ENCODE measurements at places on chromosomes 13 and 19.

DNA sequence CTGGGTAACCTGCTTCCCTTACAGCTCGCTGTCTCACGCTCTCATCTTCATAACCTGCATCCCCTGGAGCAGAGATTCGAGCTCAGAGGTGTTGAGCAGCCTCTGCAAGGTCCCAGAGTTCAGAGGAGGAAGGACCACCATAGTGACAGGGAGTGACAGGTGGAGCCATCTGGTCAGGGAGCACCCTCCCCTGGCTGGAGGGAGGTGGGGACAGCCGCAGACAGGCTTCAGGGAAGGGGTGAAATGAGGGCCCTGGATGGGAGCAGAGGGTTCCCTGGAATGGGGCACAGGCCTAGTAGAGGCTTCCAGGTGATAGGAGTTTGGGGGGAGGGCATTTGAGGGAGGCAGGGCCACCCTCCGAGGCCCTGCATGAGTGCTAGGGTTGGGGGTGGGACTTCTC lies 82.1 kb downstream of the ZNF429 start:
- no peaks in the 10 kb centered on the region for H3K36me3 ChIP-seq
- H3K4me3 ChIP-seq, result peak overlapping the region; percentile 82
- no peak for DNase-seq
- H3K27ac ChIP-seq, result no peak overlapping the region
- peaks cover 10% of the 10 kb centered on the region for H3K4me1 ChIP-seq

- H3K36me3 ChIP-seq, result peaks cover 9% of the 10 kb centered on the region
- DNase-seq, result no peak
- no peaks in the 10 kb centered on the region for H3K27me3 ChIP-seq
- peaks cover 29% of the 10 kb centered on the region for H3K4me1 ChIP-seq
- peak overlapping the region; percentile 85 for H3K27ac ChIP-seq
- peak overlapping the region; percentile 76 for H3K4me3 ChIP-seq
Measured at GRCh38 chr13:97460004-97460775, 26.2 kb downstream of the RAP2A start.

- no peak for DNase-seq
- peaks cover 39% of the 10 kb centered on the region for H3K36me3 ChIP-seq
- no peak overlapping the region for H3K4me3 ChIP-seq
- no peaks in the 10 kb centered on the region for H3K27me3 ChIP-seq
Measured at GRCh38 chr13:43850873-43851272, 28.7 kb downstream of the CCDC122 start.

DNA sequence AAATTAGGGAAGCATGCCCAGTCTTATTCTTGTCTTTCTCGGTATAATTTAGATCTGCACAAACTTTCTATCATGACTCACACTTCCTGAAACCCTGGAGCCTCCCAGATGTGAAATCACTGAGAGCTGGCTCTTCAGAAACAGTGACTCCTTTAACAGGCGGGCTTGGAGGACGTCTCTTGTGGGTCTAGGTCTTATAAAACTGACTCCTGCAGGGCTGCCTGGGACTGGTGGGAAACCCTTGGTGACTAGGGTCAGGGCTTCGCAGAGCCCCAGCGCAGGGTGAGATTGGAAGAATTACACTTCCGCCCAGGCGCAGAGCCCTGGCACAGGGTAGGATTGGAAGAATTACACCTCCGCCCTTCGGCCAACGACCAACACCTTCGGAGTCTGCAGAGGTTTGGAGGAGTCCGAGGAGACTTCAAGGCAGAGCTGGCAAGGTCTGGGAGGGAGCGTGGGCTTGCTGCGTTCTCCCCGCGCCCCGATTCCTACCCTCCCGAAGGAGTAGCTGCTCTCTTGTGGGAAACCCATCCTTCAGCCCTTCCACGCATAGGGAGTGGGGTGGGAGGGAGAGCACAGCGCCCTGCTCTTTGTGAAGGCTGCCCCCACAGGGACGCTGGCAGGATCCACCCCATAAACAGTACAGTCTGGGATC lies 43.4 kb upstream of the MAP3K10 start:
- no peaks in the 10 kb centered on the region for H3K36me3 ChIP-seq
- no peaks in the 10 kb centered on the region for H3K27me3 ChIP-seq
- H3K4me3 ChIP-seq, result peak overlapping the region; percentile 19
- peaks cover 58% of the 10 kb centered on the region for H3K4me1 ChIP-seq
- H3K27ac ChIP-seq, result no peak overlapping the region
- DNase-seq, result no peak

- no peaks in the 10 kb centered on the region for H3K27me3 ChIP-seq
- H3K36me3 ChIP-seq, result peaks cover 9% of the 10 kb centered on the region
- DNase-seq, result no peak
- no peak overlapping the region for H3K4me3 ChIP-seq
Measured at GRCh38 chr19:12930002-12930645, 3.4 kb downstream of the FARSA start.

- DNase-seq, result peak; percentile 28
- no peak overlapping the region for H3K4me3 ChIP-seq
- H3K27me3 ChIP-seq, result no peaks in the 10 kb centered on the region
- no peak overlapping the region for H3K27ac ChIP-seq
- peaks cover 32% of the 10 kb centered on the region for H3K4me1 ChIP-seq
Measured at GRCh38 chr19:49988433-49988832, 27.5 kb upstream of the SIGLEC11 start.

DNA sequence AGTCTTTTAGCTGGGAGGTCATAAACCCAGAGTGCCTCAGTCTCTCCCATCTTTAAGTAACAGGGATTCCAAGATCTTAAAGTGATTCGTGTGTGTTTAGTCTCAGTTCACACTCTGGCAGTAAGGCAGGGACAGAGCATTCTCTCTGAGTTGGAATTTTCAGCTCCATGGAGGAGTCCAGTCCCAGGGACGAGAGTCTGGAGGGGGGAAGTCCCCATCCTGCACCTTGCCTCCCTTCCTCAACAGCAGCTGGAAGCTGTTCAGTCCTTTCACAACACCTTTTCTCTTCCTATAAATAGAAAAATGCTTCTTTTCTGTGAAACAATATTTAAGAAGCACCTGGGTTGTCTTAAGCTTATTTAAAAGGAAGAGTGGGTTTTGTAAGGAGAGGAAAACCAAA lies 82.0 kb downstream of the KLF5 start:
- peaks cover 11% of the 10 kb centered on the region for H3K27me3 ChIP-seq
- H3K4me3 ChIP-seq, result no peak overlapping the region
- no peak for DNase-seq
- H3K36me3 ChIP-seq, result no peaks in the 10 kb centered on the region
- H3K4me1 ChIP-seq, result no peaks in the 10 kb centered on the region
- no peak overlapping the region for H3K27ac ChIP-seq

GRCh38 chr13:36090592-36090991 lies 40.6 kb downstream of the DCLK1 start:
- H3K4me1 ChIP-seq, result no peaks in the 10 kb centered on the region
- no peak for DNase-seq
- no peak overlapping the region for H3K4me3 ChIP-seq
- H3K36me3 ChIP-seq, result no peaks in the 10 kb centered on the region
- H3K27me3 ChIP-seq, result peaks cover 5% of the 10 kb centered on the region

DNA sequence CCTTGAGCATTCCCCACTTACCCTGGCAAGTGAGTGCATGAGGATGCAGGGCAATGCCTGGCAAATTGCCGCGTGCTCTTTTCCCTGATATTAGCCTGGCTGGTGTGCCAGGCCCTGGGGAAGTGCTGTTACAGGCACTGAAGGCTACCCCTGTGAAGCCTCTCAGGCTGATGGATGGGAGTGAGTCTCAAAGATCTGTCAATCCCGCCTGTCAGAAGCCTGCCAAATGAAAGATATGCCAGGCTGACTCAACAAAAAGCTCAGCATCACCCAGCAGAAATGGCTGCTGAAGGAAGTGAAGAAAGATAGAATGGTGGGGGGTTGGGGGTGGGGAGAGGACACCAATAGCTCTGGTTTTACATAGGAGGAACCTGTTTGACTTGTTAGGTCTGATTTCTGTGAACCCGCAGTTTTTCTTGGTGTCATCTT lies 112.1 kb downstream of the LACC1 start:
- H3K27me3 ChIP-seq, result peaks cover 12% of the 10 kb centered on the region
- no peak overlapping the region for H3K4me3 ChIP-seq
- no peak overlapping the region for H3K27ac ChIP-seq
- H3K36me3 ChIP-seq, result peaks cover 7% of the 10 kb centered on the region

DNA sequence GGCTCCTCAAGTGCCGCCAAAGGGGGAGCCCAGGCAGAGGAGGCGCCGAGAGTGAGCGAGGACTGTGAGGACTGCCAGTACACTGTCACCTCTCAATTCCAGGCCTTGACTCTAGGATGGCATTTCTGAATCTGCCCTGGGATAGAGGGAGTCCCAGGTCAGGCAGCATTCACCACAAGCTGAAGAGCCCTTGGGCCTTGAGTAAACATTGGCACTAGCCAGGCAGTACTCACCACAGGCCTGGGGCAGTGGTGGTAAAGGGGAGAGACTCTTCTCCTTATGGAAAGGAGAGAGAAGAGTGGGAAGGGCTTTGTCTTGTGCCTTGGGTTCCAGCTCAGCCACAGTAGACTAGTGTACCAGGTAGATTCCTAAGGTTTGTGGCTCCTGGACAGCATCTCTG lies 39.7 kb upstream of the HTR2A start:
- no peak for DNase-seq
- H3K27ac ChIP-seq, result no peak overlapping the region
- no peaks in the 10 kb centered on the region for H3K36me3 ChIP-seq
- no peak overlapping the region for H3K4me3 ChIP-seq

- H3K27me3 ChIP-seq, result no peaks in the 10 kb centered on the region
- no peaks in the 10 kb centered on the region for H3K36me3 ChIP-seq
- DNase-seq, result peak; percentile 52
Measured at GRCh38 chr19:2015608-2015950, at the start of gene BTBD2. TSS of gene BTBD2 (minus strand) at chr19:2015714. CDS start at chr19:2015703, 11 bp downstream.

DNA sequence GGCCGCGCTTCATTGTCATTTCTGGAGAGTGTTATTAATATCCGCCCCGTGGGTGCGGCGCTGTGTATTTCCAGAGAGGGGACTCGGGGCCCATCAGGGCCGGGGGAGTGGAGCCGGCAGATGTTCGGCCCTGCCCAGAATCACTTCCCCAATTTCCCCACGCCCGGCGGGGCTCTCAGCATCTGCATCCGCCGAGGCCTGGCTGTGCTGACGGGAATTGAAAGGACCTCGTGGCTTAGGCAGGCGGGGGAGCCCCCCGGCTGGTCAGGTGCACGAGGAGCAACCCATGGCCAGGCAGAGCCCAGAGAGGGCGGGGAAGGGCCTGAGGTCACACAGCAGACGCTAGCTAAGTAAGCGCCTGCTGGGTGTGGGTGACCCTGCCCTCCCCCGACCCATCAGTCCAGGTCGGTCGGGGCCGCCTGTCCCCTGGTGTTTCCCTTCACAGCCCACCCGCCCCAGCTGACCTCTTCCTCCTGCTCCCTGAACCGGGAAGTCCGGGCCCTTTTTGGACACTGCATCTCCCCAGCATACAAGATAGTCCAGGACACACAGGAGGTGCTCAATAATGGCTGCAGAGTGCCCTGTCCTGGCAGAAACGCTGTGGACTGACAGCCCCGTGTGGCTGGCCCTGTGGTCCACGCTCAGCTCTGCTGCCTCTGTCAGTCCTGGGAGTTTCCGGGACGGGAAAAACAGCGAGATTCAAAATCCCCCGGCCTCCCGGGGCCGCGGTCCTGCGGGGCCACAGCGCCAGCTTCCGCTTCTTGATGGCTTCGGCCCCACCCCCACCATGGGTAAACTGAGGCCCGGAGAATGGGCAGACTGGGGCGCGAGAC lies 22.1 kb downstream of the ARID3A start:
- H3K27me3 ChIP-seq, result no peaks in the 10 kb centered on the region
- no peaks in the 10 kb centered on the region for H3K36me3 ChIP-seq
- H3K27ac ChIP-seq, result no peak overlapping the region
- H3K4me1 ChIP-seq, result no peaks in the 10 kb centered on the region

GRCh38 chr13:112843392-112844111 lies 125.5 kb upstream of the MCF2L start:
- peaks cover 3% of the 10 kb centered on the region for H3K4me1 ChIP-seq
- no peak overlapping the region for H3K4me3 ChIP-seq
- no peaks in the 10 kb centered on the region for H3K27me3 ChIP-seq
- H3K36me3 ChIP-seq, result peaks cover 5% of the 10 kb centered on the region
- no peak for DNase-seq
- H3K27ac ChIP-seq, result no peak overlapping the region

DNA sequence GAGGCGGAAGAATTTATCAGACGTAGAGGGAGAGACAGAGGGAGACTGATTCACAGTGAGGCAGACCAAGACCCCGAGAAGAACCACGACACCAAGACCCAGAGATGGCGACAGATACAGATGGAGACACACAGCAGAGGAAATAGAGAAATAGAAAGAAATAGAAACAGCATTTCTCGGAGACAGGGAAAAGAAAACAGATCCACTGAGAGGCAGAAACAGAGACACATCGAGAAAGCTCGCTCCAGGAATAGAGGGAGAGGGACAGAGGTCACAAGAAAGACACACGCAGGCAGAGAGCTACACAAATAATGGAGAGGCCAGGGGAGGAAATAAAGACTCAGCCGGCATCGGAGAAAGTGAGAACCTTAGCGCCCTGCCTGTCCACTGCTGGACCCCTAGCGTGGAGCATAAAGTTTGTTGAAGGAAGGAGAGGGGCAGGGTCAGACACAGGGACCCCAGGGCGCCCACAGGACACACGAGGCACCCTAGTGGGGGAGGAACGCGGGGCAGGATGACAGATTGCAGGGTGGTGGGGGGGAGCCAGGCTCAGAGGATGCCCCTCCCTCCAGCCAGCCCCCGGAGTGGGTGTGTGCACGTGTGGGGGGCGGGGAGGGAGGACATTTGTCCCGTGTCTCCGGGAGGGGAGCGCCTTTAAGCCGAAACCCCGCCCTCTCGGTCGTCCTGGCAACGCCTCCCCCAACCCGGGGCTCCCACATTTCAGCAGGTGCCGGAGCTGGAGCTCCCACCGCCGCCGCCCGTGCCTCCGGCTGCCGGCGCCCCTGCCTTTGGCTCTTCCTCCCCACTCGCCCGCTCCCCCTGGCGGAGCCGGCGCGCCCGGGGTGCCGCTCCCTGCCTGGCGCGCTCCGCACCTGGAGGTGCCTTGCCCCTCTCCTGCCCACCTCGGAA lies at the start of gene PRKCG:
Gene PRKCG (plus strand): TSS at position 716 of the 909 bp plus-strand sequence. CDS start 298 bp downstream, outside the sequence.
- H3K4me1 ChIP-seq, result peaks cover 23% of the 10 kb centered on the region
- no peak within 1 kb of the TSS for H3K4me3 ChIP-seq
- no peak within 1 kb of the TSS for H3K27ac ChIP-seq
- H3K36me3 ChIP-seq, result no peaks in the 10 kb centered on the region

DNA sequence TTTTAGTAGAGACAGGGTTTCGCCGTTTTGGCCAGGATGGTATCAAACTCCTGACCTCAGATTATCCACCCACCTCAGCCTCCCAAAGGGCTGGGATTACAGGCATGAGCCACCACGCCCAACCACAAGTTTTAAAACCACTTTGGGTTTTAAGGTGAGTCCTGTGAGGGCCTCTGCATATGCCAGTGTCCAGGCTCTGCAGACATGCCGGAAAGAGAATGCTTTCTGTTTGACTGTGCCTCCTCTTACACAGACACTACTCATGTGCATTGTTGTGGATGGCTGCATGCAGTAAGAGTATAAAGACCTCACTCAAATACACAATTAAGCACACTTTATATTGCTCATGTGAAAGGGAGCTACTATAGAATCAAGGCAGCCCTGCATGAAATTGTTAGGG lies 20.8 kb upstream of the SLC25A30 start:
- no peaks in the 10 kb centered on the region for H3K27me3 ChIP-seq
- DNase-seq, result no peak
- H3K27ac ChIP-seq, result no peak overlapping the region
- H3K4me3 ChIP-seq, result no peak overlapping the region
- peaks cover 2% of the 10 kb centered on the region for H3K36me3 ChIP-seq

GRCh38 chr13:28538932-28539331 lies 44.0 kb upstream of the FLT1 start:
- peak overlapping the region; percentile 58 for H3K27ac ChIP-seq
- H3K4me3 ChIP-seq, result peak overlapping the region; percentile 51
- DNase-seq, result no peak
- peaks cover 10% of the 10 kb centered on the region for H3K36me3 ChIP-seq

- no peak overlapping the region for H3K4me3 ChIP-seq
- no peak for DNase-seq
- H3K27me3 ChIP-seq, result no peaks in the 10 kb centered on the region
- no peaks in the 10 kb centered on the region for H3K4me1 ChIP-seq
Measured at GRCh38 chr13:84653915-84654534, 771.8 kb upstream of the SLITRK1 start.

Data from activated T-cell treated with anti-CD3 and anti-CD28 coated beads, Interleukin-2, amount 50 U/mL, for 72 hours (primary cell).